ENCODE measurements at places on chromosomes 7 and 10.

- no peak for DNase-seq
Observed at GRCh38 chr7:5549096-5549763, 125.6 kb upstream of the TNRC18 start.

DNA sequence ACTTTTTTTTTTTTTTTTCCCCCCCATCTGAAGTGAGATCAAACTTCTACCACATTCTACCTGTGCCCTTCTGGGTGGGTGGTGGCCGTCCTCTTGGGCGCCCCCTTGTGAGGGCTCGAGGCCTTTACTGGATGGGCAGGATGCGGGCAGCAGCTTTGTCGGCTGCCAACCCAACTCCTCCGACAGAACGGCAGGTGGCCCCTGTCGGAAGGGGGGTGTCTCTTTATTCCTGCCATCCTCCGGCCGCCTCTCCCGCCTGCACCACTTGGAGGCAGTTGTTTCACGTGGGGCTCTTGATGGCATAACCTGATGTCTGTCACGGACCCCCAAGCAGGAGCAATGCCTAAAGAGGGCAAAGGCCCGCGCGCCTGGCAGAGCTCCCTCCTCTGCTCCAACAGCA is 31.0 kb downstream of the AMZ1 start:
- peak; percentile 65 for DNase-seq

GRCh38 chr10:52757773-52758172 is 14.8 kb downstream of the MBL2 start:
- no peak for DNase-seq

DNA sequence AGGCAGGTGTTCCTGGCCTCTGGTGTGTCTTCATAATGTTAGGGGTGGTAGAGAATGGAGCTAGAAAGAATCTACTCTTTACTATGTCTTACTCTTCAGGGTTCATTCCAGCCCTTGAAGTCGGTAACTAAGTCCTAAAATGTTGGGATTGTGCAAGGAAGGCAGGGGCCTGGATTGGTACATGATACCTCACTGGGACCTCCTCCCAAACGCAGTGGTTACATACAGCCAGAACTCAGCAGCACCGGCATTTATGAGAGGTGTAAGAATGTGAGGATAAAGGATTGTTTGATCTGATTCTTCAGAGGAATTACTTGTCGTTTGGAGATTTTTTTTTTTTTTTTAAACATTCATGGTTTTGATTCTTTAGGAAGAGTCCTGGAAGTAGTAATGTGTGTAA is 6.9 kb downstream of the COMTD1 start:
- no peak for DNase-seq

DNA sequence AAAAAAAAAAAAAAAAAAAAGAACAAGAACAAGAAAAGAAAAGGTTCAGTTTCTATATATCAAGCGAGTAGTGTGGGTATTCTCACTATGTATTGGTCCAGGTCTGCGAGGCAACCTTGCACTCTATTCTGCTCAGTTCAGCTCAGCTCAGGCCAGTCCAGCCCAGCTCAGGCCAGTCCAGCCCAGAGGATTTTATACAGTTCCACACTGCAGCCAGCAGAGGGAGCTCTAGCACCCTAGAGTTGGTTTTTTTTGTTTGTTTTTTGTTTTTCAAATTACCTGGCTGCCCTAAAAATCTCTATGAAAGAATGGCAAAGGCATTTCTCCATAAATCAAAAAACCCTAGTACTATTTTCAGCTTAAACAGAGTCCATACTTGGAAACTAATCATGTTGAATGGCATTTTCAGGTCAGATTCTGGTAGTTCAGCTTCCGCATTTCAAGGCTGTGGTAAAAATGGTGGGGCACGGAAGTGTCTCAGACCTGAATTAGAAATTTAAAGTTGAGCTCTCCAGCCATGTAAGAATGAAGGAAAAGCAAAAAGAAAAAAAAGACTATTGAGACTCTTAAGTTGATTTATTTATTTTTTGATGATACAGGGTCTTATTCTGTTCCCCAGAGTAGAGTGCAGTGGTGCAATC is 55.2 kb upstream of the GSDME start:
- DNase-seq, result peak; percentile 48

- no peak for DNase-seq
Observed at GRCh38 chr7:75789361-75789924, 17.4 kb upstream of the CCL26 start.

DNA sequence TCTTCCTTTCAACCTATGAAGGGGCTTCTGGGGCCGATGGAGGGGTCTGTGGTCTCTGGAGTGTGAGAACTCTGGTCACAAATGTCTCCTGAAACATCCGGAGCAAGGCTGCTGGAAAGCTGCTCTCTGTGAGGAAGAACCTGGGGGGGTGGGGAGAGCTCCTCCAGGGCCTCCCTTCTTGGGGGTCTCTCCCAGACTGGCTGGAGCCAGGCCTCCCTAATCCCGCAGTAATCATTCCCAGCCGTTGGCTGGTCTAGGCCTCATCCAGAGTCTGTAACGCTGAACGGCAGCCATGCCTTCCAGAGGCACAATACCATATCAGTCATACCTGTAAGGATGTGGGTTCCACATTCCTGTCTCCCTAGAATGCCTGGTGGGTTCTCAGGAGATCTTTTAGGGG is 4.4 kb upstream of the LZTS2 start:
- no peak for DNase-seq

- DNase-seq, result no peak
Observed at GRCh38 chr7:158840604-158841003, 11.3 kb upstream of the ESYT2 start.

GRCh38 chr7:90761584-90761983 is 165.5 kb downstream of the CDK14 start:
- DNase-seq, result no peak

GRCh38 chr7:20270867-20271266 is 53.7 kb upstream of the MACC1 start:
- no peak for DNase-seq

GRCh38 chr10:51804866-51805265 is 105.5 kb upstream of the CSTF2T start:
- DNase-seq, result no peak

DNA sequence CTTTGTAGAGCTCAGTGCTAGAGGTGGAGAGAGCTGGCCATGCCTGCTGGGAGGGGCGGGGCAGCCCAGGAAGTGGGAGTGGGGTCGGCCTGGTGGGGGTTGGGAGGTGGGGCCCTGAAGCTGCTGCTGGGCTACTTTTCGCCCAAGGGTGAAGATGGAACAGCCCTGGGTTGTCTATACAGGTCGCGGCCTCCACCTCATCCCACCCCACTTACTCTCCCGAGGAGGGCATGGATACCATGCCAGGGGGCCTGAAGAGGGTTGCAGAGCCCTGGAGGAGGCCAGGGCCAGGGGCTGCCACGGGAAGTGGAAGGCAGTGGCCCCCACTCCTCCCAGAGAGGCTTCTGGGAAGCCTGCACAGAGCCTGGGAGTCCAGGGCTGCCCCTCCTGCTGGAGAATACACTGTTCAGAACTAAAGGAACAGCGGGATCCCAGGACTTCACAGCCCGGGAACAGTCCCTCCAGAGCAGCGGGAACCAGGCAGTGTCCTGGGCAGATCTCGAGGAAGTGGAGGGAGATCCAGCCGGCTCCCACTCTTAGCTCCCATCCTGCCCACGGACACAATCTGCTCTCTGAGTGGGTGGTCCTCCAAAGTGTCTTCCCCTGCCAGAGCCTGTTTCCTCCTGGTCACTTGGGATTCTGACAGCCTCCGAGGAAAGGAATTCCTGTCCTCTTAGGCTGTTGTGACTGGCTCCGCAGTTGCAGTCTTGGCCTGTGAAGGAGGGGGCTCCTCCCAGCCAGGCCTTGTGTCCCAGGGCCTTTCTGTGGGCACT is 23.5 kb downstream of the MAT1A start:
- DNase-seq, result no peak

DNA sequence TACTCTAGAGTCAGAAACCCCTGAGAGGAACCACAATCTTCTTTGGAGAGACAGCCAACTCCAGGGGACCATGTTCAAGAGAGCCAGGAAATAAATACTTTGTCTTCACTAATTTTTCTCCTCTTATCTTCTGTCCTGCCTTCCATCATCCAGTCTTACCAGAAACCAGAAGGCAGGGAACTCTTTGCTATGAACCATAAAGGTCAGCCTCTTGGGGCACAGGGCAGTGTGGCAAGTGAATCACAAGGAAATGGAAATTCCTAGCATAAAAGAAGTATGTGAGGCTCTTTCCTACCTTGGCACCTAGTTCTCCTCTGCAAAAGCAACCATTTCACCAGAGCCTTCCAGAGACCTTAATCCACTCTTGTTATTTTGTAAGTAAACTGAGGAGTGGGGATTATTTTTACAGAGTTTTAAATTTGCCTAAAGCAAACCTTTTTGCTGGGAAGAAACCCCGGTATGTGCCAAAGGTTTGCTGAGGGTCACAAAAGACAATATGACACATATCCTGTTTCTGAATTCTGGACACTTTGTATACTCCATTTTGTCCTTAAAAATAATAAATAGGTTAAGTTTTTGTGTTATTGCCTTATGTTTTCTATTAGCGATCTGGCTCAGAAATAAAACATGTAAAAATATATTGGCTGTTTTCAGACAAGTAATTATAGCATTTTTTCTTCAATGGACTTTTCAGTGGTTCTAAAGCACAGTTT is 87.1 kb downstream of the ADAM22 start:
- DNase-seq, result no peak

GRCh38 chr7:40873248-40873647 is 738.4 kb downstream of the SUGCT start:
- DNase-seq, result no peak

DNA sequence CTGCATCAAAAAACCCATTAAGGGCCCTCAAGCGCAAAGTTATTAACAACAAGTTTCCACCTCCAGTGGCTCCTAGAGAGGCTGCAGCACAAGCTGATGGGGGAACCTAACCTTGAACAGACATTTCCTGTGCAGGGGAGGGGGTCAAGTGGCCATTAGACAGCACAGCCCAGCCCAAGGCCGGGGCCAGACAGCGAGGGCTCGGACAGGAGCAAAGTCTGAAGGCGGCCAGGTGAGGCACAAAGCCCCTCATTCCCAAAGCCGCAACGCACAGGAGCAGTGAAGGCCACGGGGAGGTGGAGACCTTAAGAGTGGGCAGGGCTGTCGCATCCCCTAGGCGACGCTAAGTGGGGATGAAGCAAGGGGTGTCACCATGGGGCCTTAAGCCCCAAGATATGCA is 73.2 kb upstream of the ZNF746 start:
- DNase-seq, result no peak

GRCh38 chr7:77771901-77772300 is 26.3 kb downstream of the TMEM60 start:
- DNase-seq, result no peak

DNA sequence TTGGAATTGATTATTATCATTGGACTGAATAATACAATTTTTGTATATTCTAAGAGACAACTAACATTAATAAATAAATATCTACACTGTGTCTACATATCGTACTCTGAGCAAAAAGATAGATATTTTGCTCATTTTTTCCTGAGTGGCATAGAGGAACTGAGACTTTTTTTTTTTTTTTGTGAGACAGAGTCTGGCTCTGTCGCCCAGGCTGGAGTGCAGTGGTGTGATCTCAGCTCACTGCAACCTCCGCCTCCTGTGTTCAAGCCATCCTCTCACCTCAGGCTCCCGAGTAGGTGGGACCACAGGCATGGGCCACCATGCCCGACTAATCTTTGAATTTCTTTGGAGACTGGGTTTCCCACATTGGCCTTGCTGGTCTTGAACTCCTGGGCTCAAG is 14.0 kb downstream of the KMT2E start:
- DNase-seq, result no peak

DNA sequence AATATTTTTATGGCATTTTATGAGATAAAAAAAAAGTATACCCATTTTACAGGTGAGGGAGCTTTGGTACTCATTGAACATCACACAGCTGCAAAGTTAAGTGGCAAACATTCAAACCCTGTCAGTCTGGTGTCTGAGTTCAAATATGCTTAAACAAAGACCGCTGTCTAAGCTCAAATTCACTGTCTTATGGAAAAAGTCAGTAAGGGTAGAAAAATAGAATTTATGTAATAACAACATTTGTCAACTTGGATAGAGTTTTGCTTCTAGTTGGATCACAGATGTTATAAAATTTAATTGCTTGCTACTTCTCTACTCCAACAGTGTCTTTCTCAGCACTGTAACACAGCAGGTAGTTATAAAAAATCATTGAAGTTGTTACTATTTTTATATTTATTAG is 161.7 kb upstream of the CSTF2T start:
- DNase-seq, result no peak

DNA sequence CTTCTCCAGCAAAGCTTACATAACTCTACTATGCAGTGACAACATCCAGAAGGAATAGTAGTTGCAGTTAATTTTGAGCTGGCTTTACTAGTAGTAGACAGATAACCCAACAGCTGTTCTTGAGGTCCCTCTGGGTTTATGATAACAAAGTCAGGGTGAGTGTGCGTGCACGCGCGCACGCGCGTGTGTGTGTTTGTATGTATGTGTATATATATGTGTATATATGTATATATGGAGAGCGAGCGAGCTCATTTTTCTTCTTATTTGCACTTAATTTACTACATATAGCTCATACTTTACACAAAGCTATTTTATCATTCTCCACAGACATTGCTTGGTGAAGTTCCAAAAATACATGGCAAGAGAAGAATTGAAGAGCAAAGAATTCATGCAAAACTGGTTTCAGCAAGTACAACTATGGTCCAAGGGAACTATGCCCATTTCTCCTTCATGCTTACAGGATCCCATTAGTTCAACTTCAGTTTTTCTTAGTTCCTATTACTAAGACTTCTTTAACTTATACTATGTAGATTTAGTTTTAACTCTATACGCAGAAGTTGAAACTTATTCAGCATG is 105.9 kb upstream of the TMEM168 start:
- no peak for DNase-seq

- no peak for DNase-seq
Observed at GRCh38 chr10:14530465-14530864, 199.7 kb upstream of the FRMD4A start.

DNA sequence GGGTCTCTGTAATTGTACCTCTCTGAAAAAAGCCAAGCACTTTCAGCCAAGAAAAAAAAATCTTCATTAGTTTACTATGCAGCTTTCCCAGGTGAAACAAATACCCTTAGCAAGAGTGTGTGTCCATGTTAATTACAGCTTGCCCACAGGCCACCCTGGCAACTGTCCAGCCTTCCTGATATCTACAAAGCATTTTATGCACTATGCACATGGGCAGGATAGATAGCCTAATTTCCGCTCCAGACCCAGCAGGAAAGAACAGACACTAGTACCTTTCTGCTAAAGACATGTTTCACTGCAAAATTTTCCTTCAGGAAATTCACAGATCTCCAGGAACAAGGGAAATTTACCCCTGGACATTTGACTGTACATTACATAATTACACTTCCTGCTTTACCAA is 24.4 kb downstream of the CACNA2D1 start:
- DNase-seq, result no peak

GRCh38 chr7:38463277-38464225 is 167.6 kb downstream of the AMPH start:
- peak; percentile 67 for DNase-seq

DNA sequence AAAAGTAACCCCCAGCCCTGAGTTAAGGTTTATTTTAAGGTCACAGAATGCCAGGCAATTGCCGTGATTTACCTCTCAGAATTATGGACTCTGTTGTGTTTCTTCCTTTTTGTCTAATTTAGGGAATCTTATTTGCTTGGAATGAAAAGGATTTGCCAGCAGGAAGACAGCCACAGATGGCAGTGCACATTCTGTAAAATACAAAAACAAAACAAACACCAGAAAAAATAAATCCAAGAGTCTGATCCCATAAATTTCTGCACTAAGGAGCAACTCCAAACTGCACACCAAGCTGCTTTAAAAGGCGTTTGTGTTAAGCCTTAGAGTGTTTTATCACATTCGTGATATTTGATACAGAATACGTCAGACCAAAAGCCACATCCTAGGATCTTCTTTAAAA is 199.0 kb upstream of the C7orf33 start:
- no peak for DNase-seq
